ENCODE measurements at places on chromosomes 1 and 21.

GRCh38 chr1:9239622-9240401 is 5.2 kb downstream of the H6PD start:
- peak; percentile 74 for DNase-seq

- no peak for DNase-seq
These were observed 81.1 kb downstream of the ZNF644 start for GRCh38 chr1:90940746-90941145.

DNA sequence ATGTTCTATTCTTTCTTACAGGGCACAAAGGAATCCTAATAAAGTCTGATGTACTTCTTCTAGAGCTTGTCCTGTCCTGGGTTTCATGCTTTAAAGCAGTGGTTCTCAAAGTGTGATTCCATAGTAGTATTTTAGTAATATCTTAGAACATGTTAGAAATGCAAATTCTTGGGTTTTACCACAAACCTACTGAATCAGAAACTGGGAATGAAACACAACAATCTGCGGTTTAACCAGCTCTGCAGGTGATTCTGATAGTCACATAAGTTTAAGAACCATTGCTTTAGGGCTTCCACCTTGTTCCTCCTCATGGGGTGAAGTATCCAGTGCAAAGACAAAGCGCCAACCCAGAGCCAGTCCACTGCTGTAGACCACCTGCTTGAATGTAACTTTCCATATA is 41.1 kb downstream of the NGF start:
- DNase-seq = peak; percentile 68

DNA sequence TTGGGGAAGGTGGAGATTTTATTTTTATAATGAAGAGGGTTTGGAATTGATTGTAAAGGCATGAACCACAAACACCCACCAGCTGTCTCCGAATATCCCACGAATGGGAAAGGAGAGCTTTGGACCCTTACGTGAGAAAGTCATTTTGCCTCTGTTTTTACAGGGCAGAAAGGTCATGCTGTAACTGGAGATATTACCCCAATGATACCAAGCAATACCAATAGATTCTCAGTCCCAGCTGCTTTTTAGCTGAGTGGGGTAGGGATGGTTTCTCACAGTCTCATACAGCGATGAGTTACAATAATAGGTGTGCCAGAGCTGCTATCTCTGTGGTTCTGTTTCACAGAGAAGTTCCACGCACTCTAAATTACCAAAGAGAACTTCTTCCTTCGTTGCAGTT is 8.8 kb upstream of the F3 start:
- no peak for DNase-seq

- peak; percentile 92 for DNase-seq
These were observed 32.1 kb downstream of the EXTL2 start for GRCh38 chr1:100862591-100862990.

GRCh38 chr1:25572708-25573590 is 29.5 kb downstream of the LDLRAP1 start:
- DNase-seq = peak; percentile 57

DNA sequence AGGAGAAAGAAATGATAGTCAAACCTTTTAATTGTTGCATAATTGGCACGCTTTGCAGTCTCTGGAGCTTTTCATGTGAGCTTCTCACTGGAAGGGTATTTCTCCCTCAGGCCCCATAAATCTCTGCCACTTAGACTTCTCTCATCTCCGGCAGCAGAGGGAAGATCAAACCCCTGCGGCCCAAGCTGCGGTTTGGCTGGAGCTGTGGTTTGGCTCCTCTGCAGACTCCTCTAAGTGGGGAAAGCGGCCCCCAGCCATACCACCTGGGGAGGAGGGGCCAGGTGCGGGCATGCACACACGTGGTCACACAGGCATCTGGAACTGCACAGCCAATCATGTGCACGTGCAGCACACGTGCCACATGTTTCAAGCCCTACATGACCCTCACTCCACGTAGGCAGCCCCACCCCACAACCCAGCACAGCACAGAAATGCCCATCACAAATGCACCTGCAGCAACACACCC is 58.3 kb downstream of the UBE2T start:
- peak; percentile 94 for DNase-seq

DNA sequence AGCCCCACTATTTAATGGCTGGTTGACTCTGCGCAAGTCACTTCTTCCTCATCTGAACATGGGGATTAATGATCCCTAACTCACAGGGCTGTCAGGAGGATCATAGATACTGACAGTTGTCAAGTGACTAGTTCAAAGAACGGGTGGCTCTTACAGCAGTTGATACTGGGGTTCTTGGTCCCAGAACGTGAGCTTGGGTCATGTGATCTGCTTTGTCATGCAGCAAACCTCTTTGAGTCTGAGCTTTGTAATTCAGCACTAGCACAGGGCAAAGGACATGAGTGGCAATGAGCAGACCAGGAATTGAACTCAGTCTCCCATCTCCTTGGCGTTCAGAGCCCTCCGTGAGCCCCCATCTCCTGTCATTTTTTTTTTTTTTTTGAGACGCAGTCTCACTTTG is 64.4 kb downstream of the TRABD2B start:
- no peak for DNase-seq

DNA sequence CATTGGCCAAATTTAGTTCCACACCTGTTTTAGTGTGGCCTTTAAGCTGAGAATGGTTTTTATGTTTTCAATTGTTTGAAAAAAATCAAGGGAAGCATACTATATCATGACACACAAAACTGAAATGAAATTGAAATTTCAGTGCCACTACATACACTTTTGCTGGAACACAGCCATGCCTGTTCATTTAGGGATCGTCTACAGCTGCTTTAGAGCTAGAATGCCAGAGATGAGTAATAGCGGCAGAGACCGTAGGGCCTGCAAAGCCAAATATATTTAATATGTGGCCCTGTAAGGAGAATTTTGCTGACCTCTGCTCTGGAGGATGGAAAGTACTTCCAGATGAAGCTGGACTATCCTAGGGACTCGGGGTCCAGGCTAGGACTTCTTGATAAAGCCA is 62.5 kb upstream of the LYST start:
- DNase-seq = peak; percentile 39

GRCh38 chr1:63653976-63654375 is 60.8 kb downstream of the PGM1 start:
- no peak for DNase-seq

- DNase-seq = no peak
These were observed 81.3 kb downstream of the MAST2 start for GRCh38 chr1:45884700-45885099.

- DNase-seq = no peak
These were observed 4.2 kb downstream of the PTGFRN start for GRCh38 chr1:116913941-116914340.

- peak; percentile 6 for DNase-seq
These were observed 75.1 kb downstream of the PHTF1 start for GRCh38 chr1:113684153-113684541.

GRCh38 chr1:158998781-158999161 is 10.9 kb upstream of the IFI16 start:
- DNase-seq = peak; percentile 66

- DNase-seq = no peak
These were observed at the start of gene LENEP for GRCh38 chr1:154993572-154994268. Gene LENEP (plus strand): TSS chr1:154993586. CDS start chr1:154993608, 22 bp downstream.

- DNase-seq = peak; percentile 78
These were observed at the start of gene IFI44L for GRCh38 chr1:78619803-78620579. Gene IFI44L (plus strand): TSS chr1:78620448. CDS start chr1:78627916, 7,468 bp downstream.

DNA sequence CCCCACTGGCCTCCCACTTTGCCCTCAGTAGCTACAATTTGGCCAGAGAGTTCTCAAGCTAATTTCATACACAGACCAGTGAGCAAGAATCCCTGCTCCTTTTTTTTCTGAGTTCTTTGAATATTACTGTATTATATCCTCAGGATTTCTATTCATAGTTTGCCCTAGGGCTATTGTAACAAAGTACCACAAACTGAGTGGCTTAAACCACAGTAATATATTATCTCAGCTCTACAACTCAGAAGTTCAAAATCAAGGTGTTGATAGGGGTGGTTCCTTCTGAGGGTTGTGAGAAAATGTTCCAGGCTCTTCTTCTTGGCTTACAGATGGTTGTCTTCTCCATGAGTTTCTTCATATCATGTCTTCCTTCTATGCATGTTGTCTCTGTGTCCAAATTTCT is 289.4 kb upstream of the ESRRG start:
- peak; percentile 15 for DNase-seq

DNA sequence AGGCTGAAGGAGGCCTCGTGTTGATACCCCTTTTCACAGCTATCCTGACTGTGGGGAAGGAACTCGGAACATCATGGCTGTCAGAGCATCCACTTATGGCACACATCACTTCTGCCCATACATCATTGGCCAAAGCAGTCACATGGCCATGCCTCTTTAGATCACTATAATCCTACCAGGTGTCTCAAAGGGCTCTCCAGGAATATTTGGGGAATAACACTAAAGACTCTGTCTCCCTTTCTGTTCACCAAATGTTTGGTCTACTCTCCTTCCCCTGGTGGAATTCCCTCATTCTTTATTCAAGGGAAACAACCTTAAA is 3.0 kb upstream of the JUN start:
- DNase-seq = no peak

DNA sequence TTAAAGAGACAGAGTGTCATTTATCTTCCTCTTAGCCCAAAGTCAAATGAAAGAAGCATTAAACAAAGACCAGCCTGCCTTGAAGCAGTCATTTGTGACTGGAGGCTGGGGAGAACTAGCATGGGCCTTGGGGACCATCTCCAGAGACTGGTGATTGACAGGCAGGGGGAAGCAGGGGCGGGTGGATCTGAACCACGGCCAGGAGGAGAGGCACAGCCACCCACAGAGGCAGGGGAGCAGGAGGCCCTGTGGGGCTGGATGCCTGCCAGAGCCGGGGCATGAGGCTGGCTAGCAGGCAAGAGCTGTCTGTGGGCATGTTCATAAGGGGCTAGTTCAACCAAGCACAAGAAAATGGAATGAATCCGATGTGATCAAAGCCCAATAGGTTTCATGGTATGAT is 73.9 kb downstream of the PLXNA2 start:
- no peak for DNase-seq

DNA sequence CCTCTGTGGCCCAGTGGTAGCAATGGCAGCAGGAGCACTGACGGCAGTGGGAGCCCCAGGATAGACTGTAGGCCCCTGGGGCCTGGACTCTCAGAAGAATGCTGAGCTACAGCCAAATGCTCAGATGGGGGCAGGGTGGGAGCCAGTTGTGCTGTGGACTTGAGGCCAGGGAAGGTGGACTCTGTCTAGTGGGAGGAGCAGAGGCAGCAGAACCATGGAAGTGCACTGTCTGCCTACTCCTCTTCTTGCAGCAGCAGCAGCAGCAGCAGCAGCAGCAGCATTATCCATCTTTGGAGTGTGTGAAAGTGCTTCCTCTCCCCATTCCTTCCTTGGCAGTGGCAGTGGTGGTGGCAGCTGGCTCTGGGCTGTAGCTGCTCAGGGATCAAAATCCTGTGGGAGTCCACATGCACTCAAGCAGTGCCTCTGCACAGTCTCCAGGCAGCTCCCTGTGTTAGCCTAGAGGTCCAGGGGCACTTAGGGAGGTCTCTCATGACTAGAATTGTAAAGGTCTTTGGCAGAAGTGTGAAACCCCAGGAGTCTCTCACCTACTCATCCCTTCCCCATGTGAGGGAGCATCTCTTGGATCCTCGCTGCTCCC is 917.9 kb upstream of the B3GALT2 start:
- DNase-seq = no peak

DNA sequence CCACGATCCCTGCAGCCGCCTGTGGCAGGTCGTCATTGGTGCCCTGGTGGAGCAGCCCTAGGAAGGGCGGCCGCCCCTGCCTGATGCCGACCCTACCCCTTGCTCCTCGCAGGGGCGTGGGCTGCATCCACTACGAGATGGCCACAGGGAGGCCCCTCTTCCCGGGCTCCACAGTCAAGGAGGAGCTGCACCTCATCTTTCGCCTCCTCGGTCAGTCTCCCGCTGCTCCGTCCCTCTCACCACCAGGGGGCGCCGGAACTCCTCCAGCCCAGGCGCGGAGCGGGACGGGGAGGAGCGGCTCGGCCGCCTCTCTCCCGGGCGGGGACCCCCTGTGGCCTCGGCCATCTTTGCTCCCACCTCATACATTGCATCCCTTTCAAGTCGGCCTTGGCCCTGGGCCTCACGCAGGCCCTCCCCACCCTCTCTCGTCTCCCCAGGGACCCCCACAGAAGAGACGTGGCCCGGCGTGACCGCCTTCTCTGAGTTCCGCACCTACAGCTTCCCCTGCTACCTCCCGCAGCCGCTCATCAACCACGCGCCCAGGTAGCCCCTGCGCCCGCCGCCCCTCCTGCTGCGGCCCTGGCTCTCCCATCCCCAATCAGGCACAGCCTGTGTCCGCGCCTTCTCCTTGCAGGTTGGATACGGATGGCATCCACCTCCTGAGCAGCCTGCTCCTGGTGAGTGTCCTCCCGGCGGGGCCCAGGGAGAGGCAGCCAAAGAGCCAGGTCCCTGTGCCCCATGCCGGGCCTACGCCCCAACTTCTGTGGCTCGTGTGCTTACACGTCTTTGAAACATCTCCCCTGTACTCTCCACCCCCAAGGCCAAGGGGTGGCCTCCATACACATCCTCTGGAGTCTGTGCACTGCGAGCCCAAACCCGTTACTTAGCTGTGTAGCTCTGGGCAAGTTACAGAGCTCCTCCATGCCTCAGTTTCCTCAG is 24.7 kb downstream of the CDK18 start:
- DNase-seq = peak; percentile 76

DNA sequence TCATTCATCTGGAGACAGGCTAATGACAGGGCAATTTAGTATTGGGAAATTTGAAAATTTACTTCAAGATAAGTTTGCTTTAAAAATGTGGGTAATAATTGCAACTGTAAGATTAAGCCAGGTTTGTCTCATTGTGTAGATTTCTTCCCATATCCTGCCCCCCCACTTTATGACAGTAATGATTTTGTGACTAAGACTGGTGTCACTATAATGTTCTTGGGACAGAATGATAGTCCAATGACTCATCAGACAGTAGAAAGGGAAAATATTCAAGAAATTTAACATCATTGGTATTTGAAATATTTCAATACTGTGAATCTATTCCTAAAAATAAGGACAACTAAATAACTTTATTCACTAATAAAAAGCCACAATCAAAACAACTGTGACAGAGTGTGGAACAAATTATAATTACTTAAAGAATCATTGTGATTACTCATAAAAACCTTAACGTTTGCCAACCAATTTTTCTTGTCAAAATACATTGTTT is 36.7 kb downstream of the FH start:
- peak; percentile 93 for DNase-seq

All from EL (cell line).